ENCODE measurements at places on chromosomes 13 and 19. TPM values are rescaled to one million over a fixed set of nuclear protein-coding genes. Genes with fewer than 3 reads are reported as not detected.

B3GNT8 gene
- polyA plus RNA-seq: 2.5 TPM

IGSF23 gene
- not detected for polyA plus RNA-seq

ERICH6B gene
- 1.5 TPM for polyA plus RNA-seq

ABHD17A gene
- polyA plus RNA-seq: 67.4 TPM

MTIF3 gene
- polyA plus RNA-seq: 70.0 TPM

C19orf33 gene
- 27.5 TPM for polyA plus RNA-seq

TEX26 gene
- polyA plus RNA-seq: 0.93 TPM

ZNF568 gene
- 26.6 TPM for polyA plus RNA-seq

DLL3 gene
- 0.80 TPM for polyA plus RNA-seq

SLAIN1 gene
- polyA plus RNA-seq: 27.9 TPM

CLEC17A gene
- polyA plus RNA-seq: 0.15 TPM

THOP1 gene
- polyA plus RNA-seq: 37.6 TPM

KIR2DL3 gene
- polyA plus RNA-seq: 0.10 TPM

ZNF208 gene
- polyA plus RNA-seq: 2.5 TPM

OR7A5 gene
- not detected for polyA plus RNA-seq

PODNL1 gene
- polyA plus RNA-seq: 1.7 TPM

CD320 gene
- 34.0 TPM for polyA plus RNA-seq

OBI1 gene
- 20.3 TPM for polyA plus RNA-seq

RNASEH2B gene
- polyA plus RNA-seq: 62.3 TPM

All from left lung (tissue), 14 donors.